ENCODE measurements at places on chromosomes 5 and 9. TPM values are rescaled to one million over a fixed set of nuclear protein-coding genes. Genes with fewer than 3 reads are reported as not detected.

GRCh38 chr5:119022773-119023172 is 34.4 kb upstream of the DTWD2 start:
- no peak overlapping the region for H3K4me3 ChIP-seq
- no peak overlapping the region for H3K27ac ChIP-seq
- no peak for DNase-seq
- no peaks in the 10 kb centered on the region for H3K27me3 ChIP-seq
- H3K4me1 ChIP-seq: no peaks in the 10 kb centered on the region

- DNase-seq: no peak
- H3K36me3 ChIP-seq: peaks cover 3% of the 10 kb centered on the region
These were observed 392.3 kb downstream of the DMAC1 start for GRCh38 chr9:7407246-7407645.

DNA sequence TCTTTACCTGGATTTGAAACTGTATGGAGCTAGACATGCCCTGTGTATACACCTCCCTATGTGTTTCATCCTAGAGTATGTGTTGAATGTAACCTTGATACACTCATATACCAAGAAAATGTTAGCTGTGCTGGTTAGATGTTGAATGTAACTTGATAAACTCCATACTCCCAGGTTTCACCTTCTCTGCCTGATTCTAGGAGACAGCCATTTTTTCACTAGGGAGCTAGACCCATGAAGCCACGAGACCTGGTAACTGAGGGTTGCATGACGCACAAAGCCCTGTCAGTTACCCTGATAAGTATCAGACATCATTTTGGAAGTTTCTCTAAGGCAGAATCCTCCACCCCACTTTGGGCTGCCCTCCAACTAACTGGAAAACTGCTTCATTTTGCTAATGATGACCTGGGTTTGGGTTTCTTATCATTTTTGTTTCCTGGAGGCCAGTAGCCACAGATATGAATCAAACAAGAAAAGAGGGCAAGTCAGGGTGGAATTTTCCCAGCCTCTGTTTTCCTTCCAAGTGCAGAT is 478.5 kb upstream of the KIF2A start:
- H3K27me3 ChIP-seq: peaks cover 5% of the 10 kb centered on the region
- H3K27ac ChIP-seq: no peak overlapping the region
- H3K4me3 ChIP-seq: no peak overlapping the region
- no peaks in the 10 kb centered on the region for H3K36me3 ChIP-seq

DNA sequence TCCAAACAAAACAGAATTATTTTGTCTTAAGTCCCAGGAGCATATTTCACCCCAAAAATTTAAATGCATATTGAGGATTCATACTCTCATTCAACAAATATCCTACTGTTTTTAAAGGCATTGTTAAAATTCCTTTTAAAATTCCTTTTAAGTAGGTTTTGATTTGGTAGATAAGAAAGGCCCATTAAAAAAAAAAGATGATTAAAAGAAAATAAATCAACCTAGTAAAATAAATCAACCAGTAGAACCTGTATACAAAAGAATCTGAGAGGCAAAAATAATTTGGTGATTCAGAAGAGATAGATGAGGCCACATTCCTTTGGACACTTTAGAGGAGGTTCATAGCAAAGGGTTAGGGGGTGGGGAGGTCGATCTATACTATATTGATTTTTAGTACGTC is 585.3 kb upstream of the TLE4 start:
- H3K27me3 ChIP-seq: no peaks in the 10 kb centered on the region
- no peak for DNase-seq
- H3K4me1 ChIP-seq: no peaks in the 10 kb centered on the region
- H3K4me3 ChIP-seq: no peak overlapping the region
- no peaks in the 10 kb centered on the region for H3K36me3 ChIP-seq

- H3K27me3 ChIP-seq: peaks cover 17% of the 10 kb centered on the region
- no peak for DNase-seq
- H3K4me1 ChIP-seq: no peaks in the 10 kb centered on the region
- no peak overlapping the region for H3K4me3 ChIP-seq
These were observed 64.7 kb downstream of the MEGF10 start for GRCh38 chr5:127355337-127355736.

DNA sequence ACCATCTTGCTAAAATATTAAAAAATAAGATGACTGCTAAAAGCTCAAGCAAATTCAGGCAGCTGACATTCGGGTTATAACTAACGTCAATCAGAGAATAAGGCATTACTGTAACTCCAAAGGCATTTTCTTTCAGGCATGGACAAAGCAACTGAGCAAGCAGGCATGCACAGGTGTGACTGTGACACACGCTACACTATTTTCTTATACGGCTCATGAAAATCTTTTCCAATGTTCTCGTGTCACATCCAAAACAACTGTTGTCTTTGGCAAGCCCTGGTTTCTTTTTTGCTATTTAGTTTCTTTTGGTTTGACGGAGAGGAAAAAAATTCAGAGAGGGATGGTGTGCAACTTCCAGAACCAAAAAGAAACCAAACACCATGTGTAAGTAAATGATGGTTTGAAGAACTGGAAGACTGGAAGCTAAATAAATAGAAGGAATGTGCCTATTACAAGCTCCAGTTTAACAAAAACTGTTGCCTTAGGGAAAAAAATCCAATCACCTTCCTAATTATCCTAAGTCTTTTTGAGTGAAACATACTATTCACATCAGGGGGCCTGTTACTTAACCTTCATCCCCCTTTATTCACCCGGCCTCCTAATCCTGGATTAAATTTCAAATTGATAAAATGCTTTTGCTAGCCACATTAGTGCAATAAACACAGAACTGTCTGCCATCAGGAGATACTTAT is 277.6 kb downstream of the PSAT1 start:
- no peaks in the 10 kb centered on the region for H3K36me3 ChIP-seq
- no peak overlapping the region for H3K4me3 ChIP-seq
- no peak overlapping the region for H3K27ac ChIP-seq
- no peak for DNase-seq

ACOT12 gene
- not detected for total RNA-seq

FYB1 gene
- 198 TPM for total RNA-seq

SPINK6 gene
- total RNA-seq: not detected

Measured in activated CD8-positive, alpha-beta memory T cell treated with anti-CD3 and anti-CD28 coated beads, Interleukin-2, amount 10 ng/mL, durations not matched to agents 7 days and 5 days (primary cell).